ENCODE measurements at places on chromosomes 7 and 10. TPM values are rescaled to one million over a fixed set of nuclear protein-coding genes. Genes with fewer than 3 reads are reported as not detected.

GRCh38 chr7:79340212-79340611 lies 113.3 kb downstream of the MAGI2 start:
- no peak overlapping the region for H3K27ac ChIP-seq
- no peaks in the 10 kb centered on the region for H3K27me3 ChIP-seq
- peaks cover 8% of the 10 kb centered on the region for H3K4me1 ChIP-seq
- no peak overlapping the region for H3K4me3 ChIP-seq

DNA sequence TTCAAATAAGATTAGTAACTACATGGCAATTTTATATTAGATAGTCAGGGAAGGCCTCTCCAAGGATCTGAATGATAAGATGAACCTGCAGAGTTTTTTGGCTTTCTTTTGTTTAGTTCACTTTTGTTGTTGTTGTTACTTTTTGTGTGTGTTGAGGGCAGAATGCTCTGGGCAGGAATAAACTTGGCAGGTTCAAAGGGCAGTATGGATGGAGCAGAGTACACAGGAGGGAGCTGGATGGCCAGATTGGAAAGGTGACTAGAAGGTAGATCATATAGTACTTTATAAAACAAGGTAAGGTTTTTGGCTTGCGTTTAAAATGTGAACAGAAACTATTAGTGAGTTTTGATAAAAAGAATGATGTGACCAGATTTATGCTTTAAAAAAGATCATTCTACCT lies 17.9 kb downstream of the CROT start:
- DNase-seq = no peak
- H3K4me1 ChIP-seq = no peaks in the 10 kb centered on the region
- H3K27me3 ChIP-seq = no peaks in the 10 kb centered on the region
- no peak overlapping the region for H3K4me3 ChIP-seq
- no peak overlapping the region for H3K27ac ChIP-seq

- no peaks in the 10 kb centered on the region for H3K27me3 ChIP-seq
- no peak for DNase-seq
- peaks cover 27% of the 10 kb centered on the region for H3K36me3 ChIP-seq
- H3K27ac ChIP-seq = no peak overlapping the region
- no peak overlapping the region for H3K4me3 ChIP-seq
- H3K4me1 ChIP-seq = peaks cover 19% of the 10 kb centered on the region
Observed at GRCh38 chr7:16702441-16702840, 51.1 kb upstream of the TSPAN13 start.

DNA sequence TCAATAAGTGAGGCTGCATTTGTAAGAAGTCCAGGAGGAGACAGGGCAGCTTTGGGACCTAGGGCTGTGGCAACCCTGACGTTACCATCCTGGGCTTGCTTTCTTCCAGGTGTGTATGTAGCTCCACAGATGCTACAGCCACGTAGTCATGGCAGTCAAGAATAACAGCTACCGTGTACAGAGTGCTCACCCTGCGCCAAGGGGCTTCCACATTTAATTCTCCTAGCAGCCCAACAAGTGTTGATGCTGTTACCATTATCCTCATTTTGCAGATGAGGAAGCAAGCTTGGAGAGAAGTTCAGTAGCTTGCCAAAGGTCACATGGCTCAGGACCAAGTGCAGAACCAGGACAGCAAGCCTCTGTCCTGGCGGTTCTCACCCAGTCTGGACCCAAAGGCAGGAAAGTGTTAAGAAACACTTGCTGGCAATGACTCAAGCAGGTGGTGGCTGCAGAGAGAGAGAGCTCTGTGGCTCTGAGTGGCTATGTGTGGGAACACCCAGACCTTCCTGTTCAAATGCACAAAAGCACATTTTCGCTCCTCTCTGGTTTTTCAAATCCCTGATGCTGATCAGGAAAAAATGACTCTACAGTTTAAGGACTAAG lies 89.8 kb downstream of the CREM start:
- no peak overlapping the region for H3K4me3 ChIP-seq
- no peak overlapping the region for H3K27ac ChIP-seq
- no peaks in the 10 kb centered on the region for H3K36me3 ChIP-seq
- no peak for DNase-seq
- no peaks in the 10 kb centered on the region for H3K27me3 ChIP-seq
- peaks cover 27% of the 10 kb centered on the region for H3K4me1 ChIP-seq

DNA sequence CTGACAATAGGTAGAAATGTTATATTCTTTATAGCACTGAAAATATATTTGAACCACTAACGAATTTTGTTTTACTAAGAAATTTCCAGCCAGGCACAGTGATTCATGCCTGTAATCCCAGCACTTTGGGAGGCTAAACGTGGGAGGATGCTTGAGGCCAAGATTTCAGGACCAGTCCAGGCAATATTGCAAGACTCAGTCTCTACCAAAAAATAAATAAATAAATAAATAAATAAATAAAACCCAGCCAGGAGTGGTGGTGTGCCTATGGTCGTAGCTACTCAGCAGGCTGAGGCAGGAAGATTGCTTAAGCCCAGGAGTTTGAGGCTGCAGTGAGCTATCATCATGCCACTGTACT lies 39.8 kb downstream of the PIP4K2A start:
- peaks cover 41% of the 10 kb centered on the region for H3K4me1 ChIP-seq
- DNase-seq = no peak
- H3K27me3 ChIP-seq = no peaks in the 10 kb centered on the region
- H3K36me3 ChIP-seq = no peaks in the 10 kb centered on the region
- no peak overlapping the region for H3K4me3 ChIP-seq
- no peak overlapping the region for H3K27ac ChIP-seq

- peak overlapping the region; percentile 44 for H3K27ac ChIP-seq
- no peaks in the 10 kb centered on the region for H3K36me3 ChIP-seq
- H3K27me3 ChIP-seq = no peaks in the 10 kb centered on the region
- H3K4me3 ChIP-seq = peak overlapping the region; percentile 43
- peaks cover 56% of the 10 kb centered on the region for H3K4me1 ChIP-seq
Observed at GRCh38 chr7:121023683-121024511, 35.4 kb downstream of the CPED1 start.

DNA sequence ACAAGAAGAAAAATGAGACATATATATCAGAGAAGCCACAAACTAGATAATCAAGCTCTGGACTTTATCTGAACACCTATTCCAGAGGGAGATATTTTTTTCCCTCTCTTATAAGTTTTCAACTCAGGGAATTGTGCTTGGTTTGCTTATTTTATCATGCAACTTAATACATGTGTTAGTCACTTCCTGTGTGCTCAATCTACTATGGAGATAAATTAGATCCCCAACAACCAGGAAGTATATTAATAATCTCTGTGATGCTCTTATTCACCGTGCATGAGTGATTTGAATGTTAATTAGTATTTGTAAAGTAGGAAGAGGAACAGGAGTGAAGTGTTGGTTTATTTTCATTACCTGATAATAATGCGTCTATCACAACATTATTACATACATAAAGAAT lies 38.8 kb upstream of the ZNF365 start:
- H3K4me3 ChIP-seq = no peak overlapping the region
- DNase-seq = no peak
- peaks cover 8% of the 10 kb centered on the region for H3K36me3 ChIP-seq
- H3K27me3 ChIP-seq = no peaks in the 10 kb centered on the region
- no peaks in the 10 kb centered on the region for H3K4me1 ChIP-seq
- H3K27ac ChIP-seq = no peak overlapping the region

DNA sequence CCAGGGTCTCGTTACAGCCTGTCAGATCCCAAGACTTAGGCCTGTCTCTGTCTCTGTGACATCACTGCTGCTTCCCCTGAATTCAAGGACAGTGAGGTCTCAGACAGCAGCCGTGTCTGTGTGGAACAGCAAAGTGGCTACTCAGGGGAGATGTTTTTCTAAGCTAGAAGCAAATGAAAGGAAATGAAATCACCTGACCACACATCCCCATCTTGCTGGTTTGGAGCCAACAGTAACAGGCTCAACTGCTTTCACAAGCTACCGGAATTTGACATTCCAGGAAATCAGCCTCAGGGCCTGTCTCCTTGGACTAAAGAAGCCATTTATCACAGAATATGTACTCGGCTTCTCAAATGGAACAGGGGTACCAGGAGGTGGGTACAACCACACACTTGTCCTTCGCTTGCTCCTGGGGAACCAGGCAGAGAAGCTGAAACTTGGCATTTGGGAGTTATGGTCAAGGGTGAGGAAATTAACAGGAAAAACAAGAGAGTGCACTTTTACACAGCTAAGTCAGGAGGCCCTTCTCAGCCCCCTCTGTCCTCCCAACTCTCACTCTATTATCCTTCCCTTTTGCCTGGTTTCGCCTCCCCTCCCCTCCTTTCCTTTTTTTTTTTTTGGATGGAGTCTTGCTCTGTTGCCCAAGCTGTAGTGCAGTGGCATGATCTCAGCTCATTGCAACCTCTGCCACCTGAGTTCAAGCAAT lies 73.2 kb downstream of the SPDYE5 start:
- H3K4me3 ChIP-seq = no peak overlapping the region
- H3K36me3 ChIP-seq = peaks cover 17% of the 10 kb centered on the region
- H3K27ac ChIP-seq = no peak overlapping the region
- H3K27me3 ChIP-seq = no peaks in the 10 kb centered on the region
- no peak for DNase-seq

- peaks cover 13% of the 10 kb centered on the region for H3K4me1 ChIP-seq
- peaks cover 3% of the 10 kb centered on the region for H3K27me3 ChIP-seq
- H3K4me3 ChIP-seq = no peak overlapping the region
- no peaks in the 10 kb centered on the region for H3K36me3 ChIP-seq
Observed at GRCh38 chr7:45149606-45150005, 8.0 kb upstream of the RAMP3 start.

DNA sequence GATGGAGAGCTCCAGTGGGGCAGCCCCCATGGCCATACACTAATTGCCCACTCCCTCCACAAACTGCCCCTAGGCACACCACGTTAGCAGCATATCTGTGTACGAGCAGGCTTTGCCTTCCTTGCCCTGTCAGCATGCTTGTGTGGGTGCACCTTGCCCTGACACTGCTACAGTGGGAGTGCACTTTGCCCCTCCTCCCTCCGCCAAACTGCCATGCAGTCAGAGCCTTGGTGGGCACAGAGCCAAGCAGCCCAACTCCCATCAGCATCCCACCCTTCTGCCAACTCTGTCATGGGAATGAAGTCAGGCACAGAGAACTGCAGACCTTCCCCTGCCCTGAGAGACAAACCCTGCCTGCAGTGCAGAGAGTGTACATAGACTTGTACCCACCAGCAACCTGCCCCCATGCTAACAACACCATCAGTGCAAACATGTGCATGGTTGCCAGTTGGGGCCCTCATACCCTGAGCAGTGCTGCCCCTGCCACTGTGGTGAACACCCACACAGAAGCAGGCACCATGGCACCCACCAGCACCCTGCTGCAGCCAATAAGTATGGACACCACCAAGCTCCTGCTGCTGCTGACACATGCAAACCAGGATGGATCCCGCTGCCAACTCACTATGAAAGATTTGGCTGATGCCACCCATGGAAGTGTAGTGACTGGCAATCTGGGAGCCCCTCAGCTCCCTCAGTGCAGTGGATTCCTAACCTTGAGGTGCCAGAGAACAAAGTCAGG lies 1197.7 kb upstream of the CELF2 start:
- no peak overlapping the region for H3K4me3 ChIP-seq
- H3K27ac ChIP-seq = no peak overlapping the region
- peaks cover 3% of the 10 kb centered on the region for H3K4me1 ChIP-seq
- DNase-seq = no peak
- peaks cover 7% of the 10 kb centered on the region for H3K36me3 ChIP-seq

GRCh38 chr10:88933564-88933963 lies 19.0 kb downstream of the ACTA2 start:
- DNase-seq = no peak
- no peaks in the 10 kb centered on the region for H3K27me3 ChIP-seq
- H3K4me3 ChIP-seq = no peak overlapping the region
- no peaks in the 10 kb centered on the region for H3K36me3 ChIP-seq

DNA sequence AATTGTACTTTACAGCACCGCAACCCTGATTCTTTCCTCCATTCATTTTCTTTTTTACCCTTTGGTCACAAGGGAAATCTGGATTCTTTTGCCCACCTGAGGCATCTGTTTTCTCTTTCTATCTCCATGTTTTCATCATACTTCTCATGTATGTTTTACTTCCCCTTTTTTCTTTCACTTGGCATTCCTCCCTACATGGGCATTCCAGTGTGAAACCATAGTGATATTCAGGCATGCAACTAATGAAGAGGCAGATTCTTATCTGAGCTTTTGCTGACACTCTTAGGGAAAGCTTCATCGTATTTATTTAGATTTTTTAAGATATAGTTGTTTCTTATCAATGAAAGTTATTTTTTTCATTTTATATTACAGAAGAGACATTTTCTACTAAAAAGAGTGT lies 405.2 kb upstream of the TEX47 start:
- H3K27me3 ChIP-seq = no peaks in the 10 kb centered on the region
- H3K27ac ChIP-seq = no peak overlapping the region
- H3K4me1 ChIP-seq = peaks cover 14% of the 10 kb centered on the region
- no peaks in the 10 kb centered on the region for H3K36me3 ChIP-seq

DNA sequence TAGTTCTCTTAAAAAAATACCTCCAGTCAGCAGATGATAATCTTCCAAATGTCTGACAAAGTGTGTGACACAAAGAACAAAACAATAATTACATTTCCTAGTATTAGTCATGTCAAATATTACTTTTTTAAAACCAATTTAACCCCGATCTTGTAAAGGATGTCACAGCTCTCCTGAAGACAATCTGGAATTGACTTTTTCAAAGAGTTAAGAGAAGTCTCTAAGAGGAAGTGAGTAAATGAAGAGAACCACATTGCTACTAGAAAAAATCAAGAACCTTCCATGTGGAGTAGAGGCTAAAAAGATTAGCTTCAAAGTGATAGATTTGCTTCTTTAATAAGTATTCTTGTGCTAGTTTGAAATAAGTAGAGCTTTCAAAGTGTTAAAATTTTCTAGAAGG lies 218.2 kb upstream of the IMMP2L start:
- H3K36me3 ChIP-seq = peaks cover 40% of the 10 kb centered on the region
- no peak overlapping the region for H3K27ac ChIP-seq
- no peak overlapping the region for H3K4me3 ChIP-seq
- no peaks in the 10 kb centered on the region for H3K4me1 ChIP-seq

DNA sequence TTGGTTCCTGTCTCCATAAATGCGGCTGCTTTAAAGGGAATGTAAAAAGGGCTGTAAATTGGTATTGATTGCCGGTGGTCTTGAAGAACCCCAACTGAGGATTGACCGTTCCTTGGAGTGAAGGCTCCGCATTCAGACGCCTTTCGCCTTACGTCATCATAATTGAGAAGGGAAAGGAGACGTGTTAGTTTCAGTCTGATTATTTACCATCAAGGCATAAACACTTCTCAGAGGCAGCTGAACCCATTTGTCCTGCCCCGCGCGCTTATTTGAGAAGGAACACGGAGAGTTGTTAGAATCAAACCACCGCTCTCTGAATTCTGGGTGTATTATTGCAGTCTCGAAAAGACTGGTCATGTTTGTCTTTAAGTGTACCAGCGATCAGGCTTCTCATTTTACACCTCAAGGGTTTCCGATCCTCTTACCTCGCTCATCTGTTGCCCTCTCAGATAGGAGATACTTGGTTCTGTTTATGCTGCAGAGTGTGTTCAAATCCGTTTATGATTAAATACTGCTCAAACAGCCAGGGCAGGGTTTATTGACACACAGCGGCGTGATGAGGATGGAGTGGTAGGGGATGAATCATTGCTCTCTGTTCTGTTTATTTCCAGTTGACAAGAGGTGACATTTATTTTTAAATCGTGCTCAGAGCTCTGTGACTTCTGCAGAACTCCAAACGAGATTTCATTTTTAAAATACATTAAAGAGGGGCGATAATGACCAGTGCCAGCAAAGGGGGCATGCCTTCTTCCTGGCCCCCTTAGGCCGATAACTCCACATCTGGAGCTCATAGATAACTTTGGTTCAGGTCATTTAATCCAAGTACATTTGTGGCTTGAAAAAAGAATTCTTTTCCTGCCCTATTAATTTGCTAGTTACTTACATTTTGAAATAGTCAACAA lies 30.4 kb downstream of the FOXK1 start:
- peaks cover 46% of the 10 kb centered on the region for H3K4me1 ChIP-seq
- DNase-seq = no peak
- H3K27ac ChIP-seq = no peak overlapping the region
- no peaks in the 10 kb centered on the region for H3K27me3 ChIP-seq

PKD1L1 gene
- total RNA-seq = 0.11 TPM

UPK3B gene
- not detected for total RNA-seq

CCDC172 gene
- total RNA-seq = not detected

METTL27 gene
- total RNA-seq = 2.3 TPM

TMEM26 gene
- 0.05 TPM for total RNA-seq

C7orf25 gene
- total RNA-seq = 6.9 TPM
